ENCODE measurements at places on chromosomes 12 and 14.

- DNase-seq: no peak
Observed at GRCh38 chr14:72574715-72575114, 319.2 kb downstream of the DPF3 start.

DNA sequence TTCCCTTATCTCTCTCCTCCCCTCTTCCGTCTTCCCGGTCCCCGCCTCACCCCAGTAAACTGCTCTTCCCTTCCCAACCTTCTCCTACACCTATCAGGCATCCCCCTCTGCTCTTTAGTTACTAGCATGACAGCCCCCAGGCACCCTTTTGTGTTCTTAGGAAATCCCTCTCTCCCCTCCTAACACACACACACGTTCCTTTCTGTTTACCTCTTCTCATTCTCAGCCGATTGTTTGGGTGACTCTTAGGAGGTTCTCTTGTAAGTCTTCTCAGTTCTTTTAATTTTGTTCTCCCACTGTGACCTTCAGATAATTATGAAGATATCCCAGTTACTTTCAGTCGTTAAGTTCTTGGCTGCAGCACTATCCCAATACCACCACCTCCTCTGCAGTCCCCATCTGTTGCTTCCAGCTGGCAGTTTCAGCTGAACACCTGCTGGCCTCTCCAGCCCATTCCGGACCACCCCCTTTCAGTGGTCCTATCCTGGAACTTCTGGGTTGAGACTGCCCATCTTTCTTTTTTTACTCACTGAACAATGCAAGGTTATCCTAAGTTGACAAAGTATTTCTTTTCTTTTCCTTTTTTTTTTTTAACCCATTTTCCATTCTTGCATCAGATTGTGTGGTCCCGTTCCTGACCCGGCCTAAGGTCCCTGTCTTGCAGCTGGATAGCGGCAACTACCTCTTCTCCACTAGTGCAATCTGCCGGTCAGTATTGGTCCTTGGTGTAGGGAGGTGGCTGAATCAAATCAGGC, 711 bp downstream of the MARS1 start:
- no peak for DNase-seq

DNA sequence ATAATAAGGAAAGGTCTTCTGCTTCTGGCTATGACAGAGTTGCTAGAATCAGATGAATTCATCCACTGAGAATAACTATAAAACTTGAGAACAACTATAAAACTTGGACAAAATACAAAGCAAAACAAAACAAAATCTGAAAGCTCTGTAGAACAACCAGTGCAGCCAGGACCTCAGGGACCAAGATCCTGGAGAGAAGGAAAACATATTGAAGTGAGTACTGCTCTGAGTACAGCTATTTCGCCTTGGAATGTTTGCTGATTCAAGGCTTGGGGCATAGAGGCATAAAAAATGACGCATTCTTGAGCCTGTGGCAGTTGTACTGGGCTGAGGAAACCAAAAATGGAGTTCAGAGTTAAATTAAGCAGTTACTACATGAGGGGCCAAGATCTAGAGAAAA, 21.7 kb downstream of the FOXA1 start:
- DNase-seq: no peak

- no peak for DNase-seq
Observed at GRCh38 chr12:75606151-75606550, 94.7 kb upstream of the KRR1 start.

DNA sequence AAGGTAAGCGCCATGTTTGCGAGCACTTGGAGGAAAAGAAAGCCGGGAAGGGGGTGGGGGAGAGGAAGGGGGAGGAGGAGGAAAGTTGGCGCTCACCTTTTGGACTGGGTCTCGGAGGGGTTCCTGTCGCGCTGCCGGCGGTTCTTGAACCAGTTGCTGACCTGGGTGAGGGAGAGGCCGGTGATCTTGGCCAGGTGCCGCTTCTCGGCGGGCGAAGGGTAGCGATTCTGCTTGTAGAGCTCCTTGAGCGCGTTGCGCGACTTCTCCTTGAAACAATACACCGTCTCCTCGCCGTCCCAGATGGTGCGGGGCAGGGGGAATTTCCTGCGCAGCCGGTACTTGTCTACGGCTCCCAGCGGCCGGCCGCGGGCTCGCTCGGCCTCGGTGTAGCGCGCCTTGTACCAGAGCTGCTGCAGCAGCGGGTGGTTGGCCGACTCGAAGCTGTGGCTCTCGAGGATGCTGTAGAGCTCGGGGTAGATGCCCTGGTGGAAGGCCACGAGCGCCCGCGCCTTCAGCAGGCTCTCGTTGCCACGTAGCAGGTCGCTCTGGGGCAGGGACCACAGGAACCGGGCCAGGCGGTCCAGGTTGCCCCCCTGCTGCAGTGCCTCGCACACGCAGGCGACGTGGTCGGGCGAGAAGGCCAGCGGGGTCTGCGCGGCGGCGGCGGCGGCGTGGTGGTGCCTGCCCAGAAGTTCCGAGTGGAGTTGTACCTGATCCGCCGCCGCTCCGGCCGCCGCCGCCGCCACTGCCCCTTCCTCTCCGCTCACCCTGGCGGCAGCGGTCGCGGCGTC, 840 bp downstream of the SIX4 start:
- no peak for DNase-seq

- DNase-seq: no peak
Observed at GRCh38 chr12:59329462-59329861, 266.4 kb upstream of the SLC16A7 start.

DNA sequence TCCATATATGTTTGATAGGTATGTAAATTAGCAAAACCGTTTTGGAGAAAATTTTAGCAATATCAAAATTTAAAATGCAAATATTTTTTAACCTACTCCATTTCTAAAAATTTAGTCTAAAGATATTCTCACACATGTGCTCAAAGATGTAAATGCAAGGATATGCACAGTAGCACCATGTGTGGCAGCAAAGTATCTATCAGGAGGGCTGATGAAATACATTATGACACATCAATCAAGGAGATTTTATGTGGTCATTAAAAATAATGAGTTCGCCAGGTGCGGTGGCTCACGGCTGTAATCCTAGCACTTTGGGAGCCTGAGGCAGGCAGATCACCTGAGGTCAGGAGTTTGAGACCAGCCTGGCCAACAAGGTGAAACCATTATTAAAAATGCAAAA, 8.0 kb upstream of the C1R start:
- no peak for DNase-seq

DNA sequence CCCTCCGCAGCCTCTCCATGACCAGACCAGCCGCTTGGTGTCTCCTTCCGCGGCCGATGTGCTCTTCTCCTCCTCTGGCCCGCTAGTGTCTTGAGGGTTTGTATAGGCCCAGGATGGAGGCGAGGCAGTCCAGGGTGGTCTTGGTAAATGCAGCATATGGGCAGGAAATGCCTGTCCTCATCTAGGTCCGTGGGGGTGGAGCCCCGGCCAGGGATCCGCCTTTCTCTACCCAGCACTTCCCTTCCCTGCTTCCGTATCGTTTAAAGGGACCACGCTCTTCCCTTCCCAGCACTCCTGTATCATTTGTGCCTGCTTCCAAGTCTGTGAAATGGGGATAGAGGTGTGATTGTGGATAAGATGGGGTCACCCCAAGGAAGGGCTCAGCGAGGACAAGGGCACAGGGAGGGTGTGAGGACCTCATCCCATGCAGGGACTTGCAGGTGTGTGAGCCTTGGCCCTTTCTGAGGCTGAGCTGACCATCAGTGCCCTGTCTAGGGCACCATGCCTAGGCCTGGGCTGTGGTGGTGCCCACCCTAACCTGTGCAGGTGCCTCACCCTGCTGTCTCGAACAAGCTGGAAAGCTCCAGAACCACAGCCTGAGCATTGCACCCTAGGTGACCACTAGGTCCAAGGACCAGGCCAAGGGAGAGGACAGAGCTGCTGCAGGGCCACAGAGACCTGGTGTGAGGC, 326.8 kb upstream of the RTL1 start:
- DNase-seq: no peak

GRCh38 chr12:111546758-111547383, 52.2 kb downstream of the ATXN2 start:
- DNase-seq: no peak

DNA sequence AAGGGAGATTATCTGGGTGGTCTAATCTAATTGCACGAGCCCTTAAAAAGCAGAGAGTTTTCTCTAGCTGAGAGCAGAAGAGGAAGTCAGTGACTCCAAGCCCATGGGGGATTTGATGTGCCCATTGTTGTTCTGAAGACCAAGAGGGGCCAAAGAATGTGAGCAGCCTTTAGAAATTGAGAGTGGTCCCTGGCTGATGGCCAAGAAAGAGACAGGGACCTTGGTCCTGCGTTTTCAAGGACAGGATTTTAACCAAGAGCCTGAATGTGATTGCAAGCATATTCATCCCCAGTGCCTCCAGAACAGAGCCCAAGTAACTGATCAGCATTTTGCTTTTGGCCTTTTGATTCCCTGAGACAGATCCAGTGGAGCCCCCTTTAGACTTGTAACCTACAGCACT, 1353.9 kb downstream of the AACS start:
- no peak for DNase-seq

DNA sequence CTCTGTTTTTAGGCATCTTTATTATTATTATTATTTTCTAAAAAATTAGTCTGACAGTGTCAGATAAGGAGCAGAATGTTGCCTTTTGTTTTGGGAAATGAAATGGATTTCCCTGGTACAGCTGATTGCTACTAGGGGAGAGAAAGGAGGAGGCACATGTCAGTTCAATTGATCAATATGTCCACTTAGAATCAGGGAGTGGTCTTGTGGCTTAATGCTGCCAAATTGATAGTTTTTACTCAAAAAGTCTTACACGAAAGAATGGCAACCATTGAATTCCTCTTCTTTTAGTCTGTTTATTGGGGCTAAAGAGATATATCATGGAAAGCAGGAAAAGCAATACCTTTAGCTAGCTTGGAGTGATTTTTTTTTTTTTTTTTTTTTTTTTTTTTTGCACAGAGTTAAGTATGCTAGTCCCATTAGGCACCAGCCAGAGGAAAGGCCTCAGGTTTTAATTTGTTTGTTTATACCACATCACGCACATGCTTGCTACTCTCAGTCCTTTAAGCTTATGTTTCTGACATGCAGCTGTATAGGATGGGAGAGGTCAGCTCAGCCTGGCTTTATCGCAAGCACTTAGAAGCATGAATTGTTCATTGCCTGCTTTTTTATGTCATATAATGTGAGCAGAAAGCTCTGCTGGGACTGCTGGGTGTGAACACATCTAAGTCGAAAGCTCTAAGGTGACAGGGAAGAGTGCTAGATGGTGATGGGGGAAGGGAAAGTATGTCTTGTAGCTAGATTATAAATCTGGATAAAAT, 1.4 kb downstream of the AKAP6 start:
- DNase-seq: no peak

DNA sequence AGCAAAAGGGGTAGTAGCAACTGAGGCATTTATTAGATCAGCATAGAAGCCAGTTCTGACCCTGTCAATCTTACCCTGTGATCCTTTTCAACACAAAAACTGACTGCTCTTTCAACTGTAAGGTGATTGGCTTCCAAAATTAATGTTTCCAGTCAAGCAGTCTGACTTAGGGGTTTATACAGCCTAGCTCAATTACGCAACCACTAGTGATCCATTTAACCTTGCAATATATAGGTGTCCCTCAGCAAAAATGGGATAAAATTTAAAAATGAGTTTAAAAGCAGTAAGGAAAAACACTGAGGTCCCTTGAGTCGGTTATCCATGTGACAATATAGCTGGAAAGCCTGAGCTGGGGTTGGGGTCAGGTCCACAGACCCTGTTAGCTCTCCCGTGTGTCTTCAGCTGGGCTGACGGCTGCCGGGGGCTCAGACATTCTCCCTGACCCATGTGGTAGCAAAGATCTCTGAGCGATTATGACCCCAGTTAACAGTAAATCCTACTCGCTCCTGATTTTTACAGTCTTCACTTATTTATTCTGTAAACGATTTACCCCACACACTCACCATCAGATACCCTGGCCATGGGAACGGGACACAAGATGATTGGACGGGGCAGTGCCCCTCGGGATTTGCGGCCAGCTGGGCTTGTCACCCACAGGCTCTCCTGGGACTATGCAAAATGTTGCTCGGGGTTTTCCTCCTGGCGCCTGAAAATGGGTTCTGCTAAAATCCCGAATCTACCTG, 16.6 kb downstream of the ADGRD1 start:
- no peak for DNase-seq

DNA sequence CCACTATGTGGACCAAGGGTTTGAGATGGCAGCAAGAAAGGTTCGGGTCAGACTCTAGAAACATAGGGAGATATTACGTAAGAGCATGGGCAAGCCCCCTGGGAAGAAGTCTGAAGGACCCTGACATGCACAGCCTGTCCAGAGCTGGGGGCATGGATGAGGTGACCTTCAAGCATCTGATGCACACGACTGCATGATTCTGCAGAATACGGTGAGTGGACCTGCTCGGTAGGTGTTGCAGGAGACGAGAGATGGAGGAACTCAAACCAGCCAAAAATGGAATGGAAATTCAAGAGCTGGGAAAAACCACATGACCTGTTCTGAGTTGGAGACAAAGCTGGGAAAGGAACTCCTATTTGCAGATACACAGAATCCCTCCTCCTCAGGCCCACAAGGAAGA, 43.6 kb downstream of the ANO2 start:
- DNase-seq: no peak

GRCh38 chr12:59928416-59928815, 332.6 kb downstream of the SLC16A7 start:
- no peak for DNase-seq

DNA sequence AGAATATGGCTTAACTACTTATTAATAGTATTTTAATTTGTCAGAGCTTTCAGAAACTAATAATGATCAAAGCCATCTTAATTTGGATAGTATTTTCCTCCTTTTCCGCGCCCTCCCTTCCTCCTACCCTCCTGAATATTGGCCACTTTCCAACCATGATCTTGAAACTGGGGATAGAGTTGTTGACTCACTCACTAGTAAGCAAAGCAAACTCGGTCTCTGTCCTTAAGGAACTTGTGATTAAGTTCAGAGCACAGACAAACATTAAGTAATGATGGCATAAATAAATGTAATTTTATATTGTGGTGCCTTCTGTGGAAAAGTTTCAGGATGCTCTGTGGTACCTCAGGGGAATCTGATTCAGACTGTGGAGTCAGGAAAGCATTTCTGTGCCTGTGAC, 75.7 kb downstream of the LRRK2 start:
- no peak for DNase-seq

DNA sequence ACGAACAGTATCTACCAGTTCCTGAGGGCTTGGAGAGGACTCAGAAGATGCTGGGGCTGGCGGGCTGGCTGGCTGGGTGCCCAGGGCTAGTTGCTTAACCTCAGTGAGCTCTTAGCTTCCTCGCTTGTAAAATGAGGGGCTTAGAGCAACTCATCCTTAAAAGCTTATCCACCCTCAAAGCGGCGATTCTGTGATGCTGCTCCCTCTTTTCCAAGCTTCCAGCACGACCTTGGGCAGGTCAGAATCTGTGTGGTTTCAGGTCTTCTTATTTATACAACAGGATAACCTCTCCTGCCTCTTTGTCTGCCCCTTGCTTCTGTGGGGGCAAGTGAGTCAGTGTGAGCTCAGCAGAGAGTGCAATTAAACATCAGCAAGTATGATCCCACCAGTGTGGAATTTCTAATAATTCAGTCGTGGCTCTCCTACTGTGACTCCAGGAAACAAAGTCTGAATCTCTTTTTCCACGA, 281.8 kb downstream of the KSR2 start:
- DNase-seq: no peak

DNA sequence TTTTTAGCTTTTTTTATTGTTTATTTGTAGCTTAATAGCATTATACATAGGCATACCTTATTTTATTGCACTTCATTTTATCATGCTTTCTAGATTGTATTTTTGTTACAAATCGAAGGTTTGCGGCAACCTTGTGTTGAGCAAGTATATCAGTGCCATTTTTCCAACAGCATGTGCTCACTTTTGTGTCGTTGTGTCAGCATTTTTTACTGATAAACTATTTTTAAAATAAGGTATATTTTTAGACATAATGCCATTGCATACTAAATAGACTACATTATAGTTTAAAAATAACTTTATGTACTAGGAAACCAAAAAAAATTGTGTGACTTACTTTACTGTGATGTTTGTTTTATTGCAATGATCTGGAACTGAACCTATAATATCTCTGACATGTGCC, 56.2 kb upstream of the RESF1 start:
- DNase-seq: no peak

All from stimulated activated CD4-positive, alpha-beta T cell treated with anti-CD3 and anti-CD28 coated beads, Interleukin-2, amount 100 ng/mL, for 4 hours (primary cell).